ENCODE measurements at places on chromosomes 11 and 22.

GRCh38 chr22:20437613-20438426 is at the start of gene SCARF2:
Gene SCARF2, minus strand, starts transcription at chr22:20437825. Its CDS starts 71 bp downstream, at chr22:20437754.
- no peak for DNase-seq

DNA sequence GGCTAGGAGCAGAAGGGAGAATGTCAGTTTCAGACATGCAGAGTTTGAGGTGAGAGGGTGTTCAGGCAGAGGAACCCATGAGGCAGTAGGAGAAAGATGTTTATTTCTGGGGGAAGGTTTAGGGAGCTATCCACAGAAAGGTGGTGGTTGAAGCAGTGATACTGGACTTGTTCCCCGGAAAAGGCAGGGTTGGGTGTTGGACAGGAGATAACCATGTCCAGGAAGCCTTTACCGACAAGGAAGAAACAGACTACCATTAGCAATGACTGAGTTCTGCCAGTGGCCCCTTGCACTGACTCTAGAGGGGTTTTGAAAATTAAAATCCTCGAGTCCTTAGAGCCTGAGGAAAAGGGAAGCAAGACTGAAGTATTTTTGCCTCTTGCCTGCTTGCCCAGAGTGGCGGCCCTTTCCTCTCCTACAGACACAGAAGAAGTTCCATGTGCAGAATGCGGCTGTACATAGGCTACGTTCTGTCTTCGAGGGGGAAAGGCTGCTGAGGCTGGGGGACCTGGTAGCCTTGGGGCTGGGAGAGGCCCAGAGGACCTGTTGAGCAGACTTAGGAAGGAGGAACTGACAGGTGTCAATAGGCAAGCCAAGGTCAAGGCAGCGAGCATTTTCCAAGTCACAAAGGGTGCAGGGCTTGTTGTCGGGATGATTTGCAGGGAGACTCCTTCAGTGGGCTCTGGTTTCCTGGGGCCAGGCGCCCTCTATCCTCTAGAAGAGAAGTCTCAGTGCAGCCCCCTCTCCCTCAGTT is 146.7 kb downstream of the LDLRAD3 start:
- no peak for DNase-seq

- no peak for DNase-seq
Observed at GRCh38 chr11:81602508-81602907, 1131.2 kb downstream of the FAM181B start.

DNA sequence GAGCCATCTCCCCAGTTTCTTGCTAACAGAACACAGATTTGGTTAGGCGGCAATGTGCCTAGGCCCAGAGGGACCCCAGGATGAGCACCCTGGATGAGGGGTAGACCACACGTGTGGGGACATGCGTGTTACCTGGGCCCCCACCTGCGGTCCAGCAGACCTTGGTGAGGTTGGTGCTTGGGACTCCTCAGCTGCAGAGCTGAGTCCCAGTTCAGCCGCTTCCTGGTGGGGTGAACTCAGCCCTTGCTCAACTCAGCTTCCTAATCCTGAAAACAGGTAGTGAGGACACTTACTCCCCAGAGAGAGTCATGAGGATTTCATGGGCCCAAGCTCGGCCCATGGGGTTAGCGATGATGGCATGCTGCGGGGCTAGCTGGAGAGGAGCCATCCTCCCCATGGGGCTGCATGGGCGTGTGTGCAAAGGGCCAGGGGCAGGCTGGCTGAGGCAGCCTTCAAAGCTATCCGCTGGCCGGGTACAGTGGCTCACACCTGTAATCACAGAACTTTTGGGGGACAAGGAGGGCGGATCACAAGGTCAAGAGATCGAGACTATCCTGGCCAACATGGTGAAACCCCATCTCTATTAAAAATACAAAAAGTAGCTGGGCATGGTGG is 46.9 kb upstream of the SHISAL1 start:
- no peak for DNase-seq

DNA sequence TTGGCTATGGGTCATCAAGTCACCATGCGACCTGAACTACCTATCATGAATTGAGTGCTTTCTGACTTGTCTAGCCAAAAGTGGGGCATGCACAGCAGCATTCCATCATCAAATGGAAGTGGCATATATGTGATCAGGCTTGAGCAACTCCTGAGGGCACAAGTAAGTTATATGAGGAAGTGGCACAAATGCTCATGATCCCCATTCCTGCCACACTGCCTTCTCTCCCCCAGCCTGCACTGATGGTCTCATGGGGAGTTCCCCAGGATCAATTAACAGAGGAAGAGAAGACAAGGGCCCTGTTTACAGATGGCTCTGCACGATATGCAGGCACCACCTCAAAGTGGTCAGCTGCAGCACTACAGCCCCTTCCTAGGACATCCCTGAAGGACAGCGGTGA is 21.8 kb downstream of the MS4A4E start:
- DNase-seq, result no peak

DNA sequence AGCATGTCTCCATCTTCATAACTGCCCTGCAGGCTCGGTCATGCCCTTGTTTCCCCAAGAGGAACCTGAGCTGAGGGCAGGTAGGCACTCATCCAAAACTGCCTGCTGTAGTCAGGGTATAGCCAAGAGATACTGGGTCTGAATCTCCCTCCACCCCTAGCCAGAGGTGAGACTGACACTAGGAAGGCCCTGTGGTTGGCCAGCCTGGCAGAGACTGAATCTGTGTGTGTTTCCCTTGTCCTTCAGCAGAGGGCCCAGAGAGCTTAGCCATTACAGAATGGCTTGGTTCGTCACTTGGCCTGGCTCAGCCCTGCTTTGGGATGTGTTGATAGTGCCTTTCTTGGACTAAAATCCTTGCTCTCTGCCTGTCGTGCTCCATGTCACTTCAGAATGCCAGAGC is 79.3 kb upstream of the SUSD2 start:
- DNase-seq, result no peak

GRCh38 chr22:23190526-23190925 is 10.2 kb downstream of the BCR start:
- no peak for DNase-seq

- no peak for DNase-seq
Observed at GRCh38 chr11:34331329-34331728, 26.5 kb downstream of the ABTB2 start.

GRCh38 chr22:38940811-38941384 is 16.5 kb upstream of the APOBEC3A start:
- no peak for DNase-seq

DNA sequence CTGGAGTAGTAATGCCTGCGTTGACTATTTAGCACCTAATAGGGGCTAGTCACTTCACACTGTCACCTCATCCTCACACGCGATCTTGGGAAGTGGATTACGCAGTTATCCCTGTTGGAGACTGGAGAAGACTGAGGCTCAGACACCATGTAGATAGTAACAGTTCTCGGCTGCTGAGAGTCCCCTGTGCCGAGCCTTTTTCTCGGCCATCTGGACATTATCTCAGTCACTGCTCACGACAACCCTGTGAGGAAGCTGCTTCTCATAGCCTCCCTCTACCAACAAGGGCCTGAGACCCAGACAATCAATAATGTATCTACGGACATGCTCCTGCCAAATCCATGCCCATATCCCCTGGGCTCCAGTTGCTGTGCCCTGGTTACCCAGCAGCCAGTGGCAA is 25.9 kb downstream of the SCUBE1 start:
- no peak for DNase-seq

GRCh38 chr22:45830531-45831245 is 146.3 kb downstream of the WNT7B start:
- peak; percentile 26 for DNase-seq

- no peak for DNase-seq
Observed at GRCh38 chr22:26918226-26918625, 260.8 kb downstream of the MIAT start.

DNA sequence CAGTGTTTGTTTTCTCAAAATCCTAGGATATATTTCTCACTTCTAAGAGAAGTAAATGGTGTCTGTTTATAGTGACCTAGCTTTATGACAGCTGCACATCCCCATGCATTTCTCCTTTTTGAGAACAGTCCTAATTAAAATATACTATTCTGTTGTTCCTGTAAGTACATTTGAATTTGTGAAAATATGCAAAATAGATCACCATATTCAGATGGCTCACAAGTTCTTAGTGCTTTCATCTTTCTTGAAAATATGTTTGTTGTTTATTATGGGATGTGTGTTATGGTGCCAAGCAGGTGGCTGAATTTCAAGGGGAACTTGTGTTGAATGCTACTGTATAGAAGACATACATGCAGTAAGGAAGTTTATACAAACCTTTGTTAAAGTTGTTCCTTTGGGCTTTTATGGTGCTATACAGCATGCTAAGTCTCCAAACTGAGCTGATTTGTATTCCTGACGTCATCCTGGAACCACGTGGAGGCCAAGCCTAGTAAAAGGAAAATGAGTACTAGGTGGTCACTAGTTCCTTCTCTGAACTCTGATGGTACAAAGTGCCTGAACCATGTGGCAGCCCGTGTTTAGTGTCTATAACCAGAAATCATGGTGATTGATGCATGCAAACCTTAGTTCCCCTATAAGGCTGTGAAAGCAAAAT is 7.8 kb upstream of the VSTM5 start:
- no peak for DNase-seq

DNA sequence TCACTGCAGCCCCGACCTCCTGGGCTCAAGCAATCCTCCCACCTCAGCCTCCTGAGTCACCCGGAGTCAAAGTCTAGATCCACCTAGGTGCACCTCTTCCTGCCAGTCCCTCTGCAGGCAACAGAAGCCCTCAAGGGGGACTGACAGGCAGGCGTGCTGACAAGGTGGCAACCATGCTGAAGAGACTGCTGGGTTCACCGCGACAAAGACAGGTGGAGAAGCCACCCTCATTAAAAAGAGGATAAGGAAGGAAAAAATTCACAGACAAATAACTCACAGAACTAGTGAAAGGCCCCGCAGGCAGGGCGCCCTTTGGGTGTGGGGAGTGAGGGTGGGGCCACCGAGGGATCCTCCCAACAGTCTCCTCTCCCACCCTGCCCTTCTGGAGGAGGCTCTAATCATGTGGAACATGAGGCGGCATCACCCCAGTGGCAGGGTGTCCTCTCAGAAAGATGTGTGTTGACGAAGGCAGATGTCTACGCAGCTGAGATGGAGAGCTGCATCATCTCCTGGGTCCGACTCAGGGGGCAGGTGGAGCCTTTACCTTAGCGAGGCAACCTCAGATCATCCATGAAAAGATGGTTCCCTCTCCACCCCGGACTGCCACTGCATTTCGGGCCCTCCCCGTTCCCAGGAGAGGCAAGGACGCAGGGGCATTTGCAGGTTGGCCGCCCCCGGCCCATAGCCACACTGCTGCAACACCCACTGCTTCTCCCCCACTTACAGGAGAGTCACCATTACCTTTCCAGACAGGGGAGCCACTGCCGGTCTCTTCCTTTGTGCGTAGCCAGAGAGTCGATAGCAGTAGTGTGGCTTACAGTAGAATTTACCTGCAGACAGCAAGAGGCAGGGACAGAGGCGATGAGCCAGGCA is 91.2 kb upstream of the BID start:
- no peak for DNase-seq

GRCh38 chr22:50581950-50582492 is 628 bp downstream of the CHKB start:
- peak; percentile 34 for DNase-seq

GRCh38 chr11:111361052-111361801 is 17.8 kb downstream of the POU2AF1 start:
- no peak for DNase-seq

GRCh38 chr11:84819128-84819527 is 808.0 kb downstream of the DLG2 start:
- peak; percentile 28 for DNase-seq

GRCh38 chr22:29031227-29032011 is 30.2 kb downstream of the C22orf31 start:
- DNase-seq, result no peak

GRCh38 chr11:124207102-124207792 is 24.1 kb downstream of the OR10D3 start:
- DNase-seq, result no peak

- DNase-seq, result no peak
Observed at GRCh38 chr22:19960491-19961200, 19.0 kb upstream of the TXNRD2 start.

DNA sequence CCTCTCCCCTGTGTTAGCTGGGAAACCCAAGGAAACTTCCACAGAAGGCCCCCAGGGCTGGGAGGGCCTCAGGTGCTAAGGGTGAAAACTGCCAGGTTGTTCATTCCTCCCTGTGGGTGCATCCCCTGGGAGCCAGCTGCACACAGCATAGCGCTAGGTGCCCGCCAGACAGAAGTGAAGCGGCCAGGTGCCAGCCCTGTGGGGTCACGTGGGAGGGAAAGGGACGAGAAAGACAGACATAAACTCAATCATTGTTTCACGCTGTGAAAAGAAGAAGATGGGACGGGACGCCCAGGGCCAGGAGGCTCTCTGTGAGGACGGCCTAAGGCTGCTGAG is 31.6 kb upstream of the HMOX1 start:
- DNase-seq, result no peak

- no peak for DNase-seq
Observed at GRCh38 chr11:69033431-69033830, 15.3 kb upstream of the TPCN2 start.

- DNase-seq, result no peak
Observed at GRCh38 chr11:61781585-61781984, 10.8 kb downstream of the TMEM258 start.

- DNase-seq, result no peak
Observed at GRCh38 chr11:2142762-2143202, 3.6 kb upstream of the IGF2 start.

GRCh38 chr11:107439586-107440167 is 17.9 kb downstream of the CWF19L2 start:
- no peak for DNase-seq

GRCh38 chr22:21457023-21457787 is 10.0 kb upstream of the TMEM191C start:
- no peak for DNase-seq

DNA sequence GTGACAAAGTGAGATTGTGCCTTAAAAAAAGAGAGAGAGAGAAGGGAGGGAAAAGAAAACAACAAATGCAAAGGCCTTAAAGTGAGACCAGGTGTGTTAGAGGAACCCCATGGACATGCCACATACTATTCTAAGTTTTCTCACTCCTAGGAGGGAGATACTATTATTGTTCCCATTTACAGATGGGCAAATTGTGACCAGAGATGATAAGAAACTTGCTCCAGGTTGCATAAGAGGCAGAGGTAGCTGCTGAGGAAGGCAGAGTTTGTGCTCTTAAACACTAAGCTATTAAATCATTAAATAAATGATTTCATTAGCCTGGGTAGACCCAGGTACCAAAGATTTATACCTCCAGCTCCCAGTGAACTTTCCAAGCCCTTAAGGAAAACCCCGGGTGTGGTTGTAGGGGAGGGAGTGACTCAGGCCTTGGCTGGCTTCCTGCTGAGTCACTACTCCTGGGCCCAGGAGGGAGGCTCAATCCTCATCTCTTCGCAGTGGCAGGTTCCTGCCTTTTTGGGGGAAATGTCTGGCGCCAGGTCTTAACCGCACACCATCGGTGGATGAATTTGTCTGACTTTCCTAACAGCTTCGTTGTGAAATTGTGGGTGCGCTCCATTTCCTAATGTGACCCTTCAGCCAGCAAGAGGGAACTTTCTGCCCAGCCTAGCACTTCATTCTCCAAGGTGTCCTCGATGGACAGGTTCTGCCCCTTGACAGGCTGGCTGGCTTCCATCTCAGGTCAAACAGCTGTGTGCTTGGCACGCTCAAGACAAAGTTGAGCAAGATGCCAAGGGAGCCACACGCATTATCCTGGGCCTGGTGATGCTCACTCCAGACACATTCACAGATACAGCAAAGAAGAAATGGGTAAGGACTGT is 33.4 kb upstream of the PTPRJ start:
- DNase-seq, result no peak

- DNase-seq, result no peak
Observed at GRCh38 chr11:91209751-91210150, 986.9 kb upstream of the CHORDC1 start.

GRCh38 chr22:17804331-17805080 is 30.2 kb upstream of the BID start:
- DNase-seq, result no peak
